ENCODE measurements at places on chromosomes 1 and 21.

DNA sequence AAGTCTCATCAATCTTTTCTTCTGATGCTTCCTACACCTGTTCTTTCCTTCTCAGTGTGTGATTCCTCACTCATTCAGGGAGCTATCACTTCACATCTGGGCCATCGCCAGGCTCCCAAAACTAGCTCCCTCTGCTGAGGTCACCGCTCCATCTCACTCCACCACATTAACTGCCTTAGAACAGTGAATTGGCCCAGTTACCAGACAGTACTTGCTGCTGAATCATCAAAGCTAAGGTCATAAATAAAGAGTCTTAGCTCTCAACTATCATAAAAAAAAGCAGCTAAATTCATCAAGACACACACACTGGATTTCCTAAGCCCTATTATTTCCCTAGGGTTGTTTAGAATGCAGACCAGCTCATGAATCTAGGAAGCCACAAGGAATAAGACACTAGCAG is 18.8 kb upstream of the SRM start:
- DNase-seq: no peak

DNA sequence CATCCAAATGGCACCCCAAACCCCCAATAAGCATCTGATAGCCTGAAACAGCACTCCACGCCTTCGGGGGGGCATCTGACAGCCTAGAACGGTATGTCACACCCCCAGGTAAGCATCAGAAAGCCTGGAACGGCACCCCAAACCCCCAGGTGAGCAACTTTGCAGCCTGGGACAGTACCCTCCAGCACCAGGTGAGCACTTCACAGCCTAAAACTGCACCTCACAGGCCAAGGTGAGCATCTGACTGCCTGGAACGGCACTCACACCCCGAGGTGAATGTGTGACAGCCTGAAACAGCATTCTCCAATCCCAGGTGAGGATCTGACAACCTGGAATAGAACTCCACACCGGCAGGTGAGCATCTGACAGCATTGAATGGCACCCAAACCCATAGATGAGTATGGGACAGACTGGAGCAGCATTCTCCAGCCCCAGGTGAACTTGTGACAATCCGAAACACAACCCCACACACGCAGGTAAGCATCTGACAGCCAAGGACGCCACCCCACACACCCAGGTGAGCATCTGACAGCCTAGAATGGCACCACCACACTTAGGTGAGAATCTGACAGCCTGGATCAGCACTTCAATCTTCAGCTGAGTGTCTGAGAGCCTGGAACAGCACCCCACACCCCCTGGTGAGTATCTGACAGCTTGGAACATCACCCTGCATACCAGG is 18.3 kb upstream of the MMEL1 start:
- no peak for DNase-seq

DNA sequence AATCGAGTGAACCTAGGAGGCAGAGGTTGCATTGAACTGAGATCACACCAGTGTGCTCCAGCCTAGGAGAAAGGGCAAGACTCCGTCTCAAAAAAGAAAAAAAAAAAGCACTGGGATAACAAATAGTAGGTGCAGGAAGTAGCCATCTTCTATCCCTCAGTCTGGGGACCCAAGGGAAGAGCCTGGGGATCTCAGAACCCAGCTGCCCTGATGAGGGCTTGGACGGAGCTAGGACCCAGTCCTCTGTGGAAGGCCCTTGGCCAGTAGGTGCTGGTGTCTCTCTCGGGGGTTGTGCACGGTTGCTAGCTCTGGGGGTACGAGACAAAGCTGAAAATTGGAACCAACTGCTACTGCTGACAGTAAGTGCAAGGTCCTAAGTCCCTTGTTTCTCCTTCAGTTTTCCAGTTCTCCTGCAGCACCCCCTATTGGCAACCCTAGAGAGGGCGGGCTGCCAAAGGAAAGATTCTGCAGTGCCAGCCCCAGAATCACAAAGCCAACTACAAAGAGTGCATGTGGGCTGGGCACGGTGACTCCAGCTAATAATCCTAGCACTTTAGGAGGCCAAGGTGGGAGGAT is 57.6 kb upstream of the KIF1B start:
- DNase-seq: peak; percentile 49

DNA sequence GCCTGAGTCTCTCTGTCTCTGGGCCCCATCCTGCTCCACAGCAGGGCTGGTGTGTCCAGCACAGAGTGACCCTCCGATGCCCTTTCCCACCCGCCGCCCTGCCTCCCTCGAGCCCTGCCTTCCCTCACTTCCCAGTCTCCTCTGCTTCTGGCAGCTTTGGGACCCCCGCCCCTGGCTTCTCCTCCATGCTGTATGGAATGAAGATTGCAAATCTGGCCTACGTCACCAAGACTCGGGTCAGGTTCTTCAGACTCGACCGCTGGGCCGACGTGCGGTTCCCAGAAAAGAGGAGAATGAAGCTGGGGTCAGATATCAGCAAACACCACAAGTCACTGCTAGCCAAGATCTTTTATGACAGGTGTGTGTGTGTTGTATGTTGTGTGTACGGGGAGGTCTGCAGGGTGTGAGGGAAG is 14.3 kb downstream of the MOV10 start:
- DNase-seq: no peak

DNA sequence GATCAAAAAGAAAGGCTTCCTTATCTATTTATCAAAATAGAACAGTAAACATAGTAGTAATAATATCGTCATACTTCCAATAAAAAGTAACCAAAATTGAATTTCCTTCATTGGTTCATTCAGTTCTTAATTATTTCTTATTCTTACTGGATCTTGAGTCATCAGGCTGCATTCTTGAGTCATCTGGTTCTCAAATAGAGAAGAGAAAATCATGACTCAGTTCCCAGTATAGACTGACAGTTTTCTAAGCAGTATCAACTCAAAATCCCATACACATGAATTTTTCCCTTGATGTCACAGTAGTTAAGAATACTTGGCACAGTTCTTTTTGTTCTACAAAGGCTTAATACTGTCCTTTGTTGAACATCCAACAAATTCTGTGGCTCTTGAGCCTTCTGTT is 626.9 kb upstream of the ADGRL4 start:
- no peak for DNase-seq

DNA sequence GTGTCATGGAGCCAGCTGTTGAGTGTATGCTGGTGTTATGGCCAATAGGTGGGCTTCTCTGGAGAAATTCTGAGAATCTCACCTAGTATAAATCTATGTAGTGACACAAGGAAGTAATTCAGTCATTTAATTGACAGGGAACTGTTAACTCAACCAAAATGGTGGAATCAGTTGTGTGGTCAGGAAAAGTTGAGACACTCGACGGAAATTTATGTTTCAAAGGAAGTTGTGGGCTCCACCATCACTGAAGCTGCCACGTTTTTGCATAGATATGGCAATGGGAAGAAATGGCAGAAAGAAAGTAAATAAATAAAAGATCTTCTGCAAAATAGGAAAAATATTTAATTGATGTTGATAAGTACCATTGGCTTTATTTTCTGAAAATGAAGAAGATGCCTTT is 84.5 kb downstream of the ATP6V1G3 start:
- DNase-seq: no peak

- DNase-seq: no peak
Measured at GRCh38 chr1:22089787-22090186, 37.3 kb downstream of the CDC42 start.

GRCh38 chr1:89390707-89391106 is 26.8 kb downstream of the GBP6 start:
- DNase-seq: no peak

DNA sequence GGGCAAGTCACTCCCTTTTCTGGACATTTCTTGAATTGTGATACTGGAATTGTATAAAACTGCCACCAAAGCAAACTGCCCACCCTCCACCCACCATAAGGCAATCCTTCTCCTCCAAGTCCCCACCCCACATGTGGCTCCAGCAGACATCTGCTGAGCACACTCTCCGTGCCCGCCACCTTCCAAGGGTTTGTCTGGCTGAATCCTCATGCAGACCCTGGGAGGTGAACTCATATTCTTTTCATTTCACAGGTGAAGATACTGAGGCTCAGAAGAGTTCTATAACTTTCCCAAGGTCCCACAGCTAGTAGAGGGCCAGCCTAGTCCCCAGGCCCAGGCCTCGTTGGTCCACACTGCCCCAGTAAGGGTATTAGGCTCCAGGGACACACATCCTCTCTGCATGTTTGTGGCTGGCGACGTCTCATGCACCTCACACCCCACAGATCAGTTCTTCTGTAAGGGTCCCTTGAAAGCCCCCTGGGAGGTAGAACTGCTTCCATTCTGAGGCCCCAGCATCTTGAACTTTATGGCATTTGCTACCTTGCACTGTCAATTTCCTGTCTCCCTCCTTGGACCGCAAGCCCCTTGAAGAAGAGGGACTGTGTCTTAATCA is 14.1 kb downstream of the CNTN2 start:
- DNase-seq: no peak

- no peak for DNase-seq
Measured at GRCh38 chr21:43275421-43276211, 106.8 kb downstream of the CRYAA start.

DNA sequence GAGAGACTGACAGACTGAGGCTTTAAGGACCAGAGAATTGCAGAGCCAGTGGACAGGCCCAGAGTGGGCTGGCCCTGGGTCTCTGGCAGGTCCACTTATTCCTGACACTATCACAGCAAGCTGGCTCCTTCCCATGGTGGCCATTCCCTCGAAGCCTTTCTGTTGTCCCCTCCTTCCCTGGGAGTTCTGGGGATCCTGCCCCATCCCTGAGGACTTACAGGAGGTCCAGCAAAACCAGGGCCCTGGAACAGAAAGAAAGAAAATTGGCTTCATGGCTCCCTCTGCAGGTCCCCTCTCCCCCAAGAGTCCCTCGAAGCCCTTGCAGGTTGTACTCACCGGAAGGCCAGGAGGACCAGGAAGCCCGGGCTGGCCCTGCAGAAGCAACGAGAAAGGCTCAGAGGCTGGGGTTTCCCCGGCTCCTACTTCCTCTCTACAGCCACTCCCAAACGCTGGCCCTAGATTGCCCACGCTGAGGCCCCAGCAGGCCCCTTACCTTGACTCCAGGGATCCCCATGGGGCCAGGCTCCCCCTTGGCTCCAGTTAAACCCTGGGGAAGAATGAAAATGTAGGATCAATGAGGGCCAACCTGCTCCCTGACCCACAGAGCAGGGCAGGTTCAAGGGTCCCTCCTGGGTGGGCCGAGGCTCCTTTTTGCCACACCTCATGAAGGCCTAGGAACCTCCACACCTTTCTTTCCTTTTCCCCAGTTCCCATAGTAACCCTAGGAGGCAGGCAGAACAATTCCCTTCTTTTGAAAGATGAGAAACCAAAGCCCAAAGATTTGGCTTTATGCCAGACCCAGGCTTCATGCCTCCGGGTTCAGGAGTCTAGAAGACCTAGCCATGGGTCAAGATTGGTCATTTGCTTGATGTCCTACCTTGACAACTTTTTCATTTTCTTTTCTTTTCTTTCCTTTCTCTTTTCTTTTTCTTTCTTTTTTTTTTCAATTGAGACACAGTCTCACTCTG is 4.6 kb downstream of the COL9A2 start:
- no peak for DNase-seq

DNA sequence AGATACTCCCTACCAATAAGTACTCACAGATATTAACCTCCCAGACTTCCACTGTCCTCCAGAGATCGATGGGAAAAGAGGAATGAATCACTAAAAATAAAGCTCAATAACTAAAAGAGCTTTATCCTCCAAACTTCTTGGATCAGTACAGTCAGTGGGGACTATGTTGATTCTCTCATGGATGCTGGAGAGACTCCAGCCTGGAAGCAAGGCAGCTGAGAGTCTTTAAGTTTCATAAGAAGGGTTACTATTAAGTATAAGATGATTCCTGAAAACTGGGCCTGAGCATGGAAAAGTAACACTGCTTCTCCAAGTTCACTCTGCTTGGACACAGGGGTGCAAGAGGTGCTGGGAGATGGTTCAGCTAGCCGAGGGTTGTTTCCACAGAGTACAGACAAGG is 6.2 kb upstream of the DDR2 start:
- no peak for DNase-seq

- DNase-seq: no peak
Measured at GRCh38 chr1:21902026-21903012, 34.8 kb downstream of the HSPG2 start.

DNA sequence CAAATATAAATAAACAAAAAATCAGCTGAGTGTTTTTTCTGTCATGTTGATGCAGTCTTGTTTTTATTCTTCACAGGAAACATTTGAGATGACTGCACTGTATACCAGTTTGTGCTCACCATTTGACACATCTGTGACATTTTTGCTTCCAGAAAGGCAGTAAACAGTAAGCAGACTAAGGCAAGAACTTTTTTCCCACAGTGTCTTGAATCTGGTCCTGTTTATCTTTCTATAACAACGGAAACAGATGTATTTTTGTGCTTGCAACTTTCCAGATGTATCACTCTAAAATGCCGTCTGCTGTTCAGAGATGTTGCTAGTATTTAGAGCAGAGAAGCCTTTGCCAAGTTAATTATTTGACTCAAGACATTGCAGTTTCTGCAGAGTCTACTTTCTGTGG is 105.5 kb downstream of the ZC3H11B start:
- no peak for DNase-seq

DNA sequence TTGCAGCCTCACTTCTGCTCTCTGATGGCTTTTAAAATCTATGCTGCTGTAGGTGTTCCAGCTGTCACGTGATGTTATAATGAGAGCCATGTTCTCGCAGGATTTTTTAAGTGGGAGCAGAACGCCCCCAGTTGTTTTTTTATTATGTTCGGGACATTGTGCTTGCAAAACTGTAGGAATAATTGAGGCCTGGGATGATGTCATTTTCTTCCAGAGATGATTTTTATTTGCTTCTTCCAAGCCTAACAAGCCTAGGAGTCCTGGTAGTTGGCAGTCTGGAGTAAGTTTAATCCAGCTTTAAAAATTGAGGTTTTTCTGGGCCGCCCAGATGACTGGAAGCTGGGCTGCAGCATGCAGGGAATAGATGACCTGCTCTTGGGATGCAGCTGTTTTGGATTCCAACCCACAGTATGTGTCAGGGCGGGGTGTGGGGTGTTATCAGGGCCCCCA is 34.6 kb upstream of the CHIT1 start:
- no peak for DNase-seq

DNA sequence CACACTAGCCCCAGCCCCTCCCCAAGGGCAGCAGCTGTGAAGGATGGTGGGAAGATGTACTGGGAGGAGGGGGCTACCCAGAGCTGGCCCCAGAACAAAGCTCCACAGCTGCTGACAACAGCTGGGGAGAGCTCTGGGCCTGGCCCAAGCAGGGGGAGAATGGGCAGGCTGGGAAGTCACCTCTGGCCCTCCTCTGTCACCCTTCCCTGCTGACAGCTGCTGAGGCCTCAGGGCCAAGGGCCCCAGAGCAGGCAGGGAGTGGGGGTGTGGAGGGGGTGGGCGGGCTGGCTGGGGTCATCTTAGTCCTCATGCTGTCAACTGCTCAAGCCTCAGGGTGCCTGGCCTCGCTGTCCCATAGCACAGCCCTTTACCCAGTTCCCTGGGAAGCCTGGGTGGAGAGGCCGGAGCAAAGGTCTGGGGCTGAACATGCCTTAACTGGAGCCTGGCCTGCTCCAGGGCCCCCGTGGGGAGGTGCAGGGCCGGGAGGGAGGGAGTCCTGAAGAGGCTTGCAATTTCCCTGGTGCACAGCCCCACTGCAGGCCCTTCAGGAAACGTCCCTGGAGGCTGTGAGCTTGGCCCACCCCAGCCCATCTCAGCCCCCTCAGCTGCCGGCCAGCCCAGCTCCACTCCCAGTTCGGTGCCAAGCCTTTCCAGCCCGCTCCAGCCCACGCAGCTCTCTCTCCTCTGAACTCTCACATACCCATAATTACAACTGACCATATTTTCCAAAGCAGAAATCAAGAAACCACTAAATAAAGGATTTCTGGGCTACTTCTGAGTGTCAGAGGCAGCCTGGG is 25.7 kb downstream of the HSPG2 start:
- no peak for DNase-seq

Measured in NCI-H1694 (cell line).